ENCODE measurements at places on chromosomes 4 and X.
A peak's percentile ranks its signal among the peaks of the same experiment; 100 is the strongest.

GRCh38 chrX:40068048-40068447 is 29.7 kb downstream of the BCOR start:
- DNase-seq, result no peak

GRCh38 chrX:104172788-104173187 is 6.5 kb downstream of the FAM199X start:
- no peak for DNase-seq

DNA sequence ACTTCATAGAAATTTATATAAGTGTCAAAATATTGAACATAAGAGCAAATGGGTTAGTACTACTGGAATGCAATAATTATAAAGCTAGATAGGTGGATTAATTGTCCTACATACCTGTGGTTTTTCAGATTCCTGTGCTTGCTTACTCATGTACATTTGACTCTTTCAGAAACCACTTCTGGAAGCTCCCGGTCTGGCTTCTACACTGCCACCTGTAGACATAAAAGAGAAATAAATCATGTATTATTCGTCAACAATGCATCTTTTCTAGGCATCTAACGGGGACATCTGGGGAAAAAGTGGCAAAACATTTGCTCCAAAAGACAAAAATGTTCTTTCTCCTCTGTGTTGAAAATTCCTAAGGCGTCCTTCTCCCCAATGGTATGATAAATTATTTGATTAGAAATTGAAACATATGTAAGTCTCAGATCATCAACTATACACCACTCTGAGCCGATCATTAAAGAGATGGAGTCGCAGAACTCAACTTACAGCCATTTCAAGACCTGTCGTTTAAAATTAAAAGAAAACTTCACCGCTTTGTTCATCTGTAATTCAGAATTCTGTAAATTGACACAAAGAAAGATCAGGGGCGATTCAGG is 648.7 kb upstream of the DIPK2B start:
- DNase-seq, result no peak

DNA sequence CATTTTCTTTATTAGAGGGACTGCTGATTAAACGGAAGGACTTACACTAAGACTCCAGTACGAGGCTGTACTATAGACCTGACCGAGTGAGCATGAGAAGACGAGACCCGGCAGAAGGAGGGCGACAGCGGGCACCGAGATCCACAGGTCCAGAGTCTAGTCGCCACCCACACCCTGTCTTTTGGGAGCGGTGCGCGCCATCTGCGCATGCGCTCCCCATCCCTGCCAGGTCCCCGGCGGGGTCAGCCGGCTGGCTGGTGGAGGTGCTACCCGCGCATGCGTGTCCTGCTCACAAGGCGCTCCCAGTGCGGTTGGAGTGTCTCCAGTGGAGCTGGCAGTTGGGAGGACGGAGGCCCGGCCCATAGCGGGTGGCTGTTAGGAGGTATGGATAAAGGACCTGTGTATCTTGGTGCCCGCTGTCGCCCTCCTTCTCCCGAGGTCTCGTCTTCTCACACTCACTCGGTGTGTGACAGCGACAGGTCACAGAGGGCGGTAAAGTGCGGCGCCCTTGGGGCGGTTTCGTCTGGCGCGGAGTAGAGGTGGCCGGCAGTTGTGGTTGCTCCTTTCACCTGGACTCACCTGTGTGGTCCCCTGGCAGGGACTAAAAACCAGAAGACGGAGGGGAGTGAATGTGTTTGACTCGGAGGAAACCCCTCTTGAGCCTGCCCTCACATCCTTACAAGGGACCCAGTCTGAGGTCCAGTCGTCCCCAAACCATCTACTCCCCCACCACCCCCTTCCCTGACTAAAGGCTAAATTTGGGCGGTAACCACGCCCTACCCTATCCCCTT is 7.6 kb upstream of the HSD17B10 start:
- peak; percentile 34 for DNase-seq

- no peak for DNase-seq
Observed at GRCh38 chr4:144296941-144297340, 156.4 kb upstream of the GYPA start.

- DNase-seq, result no peak
Observed at GRCh38 chrX:20177093-20177492, 35.5 kb upstream of the EIF1AX start.

- no peak for DNase-seq
Observed at GRCh38 chr4:70681704-70682103, 6.6 kb upstream of the UTP3 start.

DNA sequence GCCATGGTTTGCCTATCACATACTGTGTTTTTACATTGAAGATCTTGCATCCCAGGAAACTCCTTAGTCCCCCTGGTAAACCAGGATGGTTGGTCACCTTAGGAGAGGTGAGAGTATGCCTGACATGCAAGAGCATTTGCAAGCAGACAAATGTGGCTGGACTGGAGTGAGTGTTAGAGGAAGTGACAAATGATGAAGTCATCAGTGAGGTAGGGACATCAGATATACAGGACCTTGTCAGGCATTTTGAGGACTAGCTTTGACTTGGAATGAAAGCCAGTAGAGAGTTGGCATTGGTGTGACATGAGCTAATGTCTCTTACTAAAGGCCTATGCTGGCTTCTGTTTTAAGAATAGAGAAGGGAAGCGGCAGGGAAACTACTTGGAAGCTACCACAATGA is 124.9 kb downstream of the FRMPD4 start:
- DNase-seq, result no peak

- DNase-seq, result no peak
Observed at GRCh38 chr4:4662230-4662629, 120.4 kb upstream of the STX18 start.

DNA sequence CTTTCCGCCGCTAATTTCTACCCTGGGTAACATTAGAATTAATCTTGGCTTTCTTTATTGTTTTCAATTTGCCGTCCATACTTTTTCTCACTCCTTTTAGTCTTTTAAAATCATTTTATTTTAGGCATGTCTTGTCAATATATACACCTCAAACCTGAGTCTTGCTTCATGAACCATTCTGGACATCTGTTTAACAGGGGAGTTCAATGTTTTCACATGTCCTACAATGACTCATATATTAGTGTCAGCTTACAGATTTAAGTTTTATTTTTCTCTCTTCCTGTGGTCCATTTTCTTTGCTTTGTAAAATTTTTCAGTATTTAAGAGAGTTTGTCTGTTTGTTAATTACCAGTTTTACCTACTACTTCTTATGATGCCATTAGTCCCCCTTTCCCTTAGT is 89.5 kb downstream of the LCORL start:
- DNase-seq, result no peak

- DNase-seq, result no peak
Observed at GRCh38 chrX:20382518-20383297, 116.0 kb upstream of the RPS6KA3 start.

DNA sequence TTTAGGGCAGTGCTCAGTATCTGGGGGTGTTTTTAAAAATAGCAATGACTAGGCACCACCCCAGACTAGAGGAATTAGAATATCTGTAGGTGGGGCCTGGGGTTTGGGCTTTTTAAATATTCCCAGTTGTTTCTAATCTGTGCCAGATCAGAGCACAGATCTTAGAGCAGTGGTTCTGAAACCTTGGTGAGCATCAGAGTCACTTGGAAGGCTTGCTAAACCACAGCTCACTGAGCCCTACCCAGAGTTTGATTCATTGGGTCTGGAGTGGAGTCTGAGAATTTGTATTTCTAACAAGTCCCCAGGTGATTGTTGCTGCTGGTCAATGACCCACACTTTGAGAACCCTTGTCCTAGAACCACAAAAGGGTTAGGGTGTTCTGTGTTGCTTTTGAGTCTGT is 16.7 kb downstream of the HADH start:
- DNase-seq, result no peak

- no peak for DNase-seq
Observed at GRCh38 chr4:165326831-165327210, 648 bp upstream of the MSMO1 start.

DNA sequence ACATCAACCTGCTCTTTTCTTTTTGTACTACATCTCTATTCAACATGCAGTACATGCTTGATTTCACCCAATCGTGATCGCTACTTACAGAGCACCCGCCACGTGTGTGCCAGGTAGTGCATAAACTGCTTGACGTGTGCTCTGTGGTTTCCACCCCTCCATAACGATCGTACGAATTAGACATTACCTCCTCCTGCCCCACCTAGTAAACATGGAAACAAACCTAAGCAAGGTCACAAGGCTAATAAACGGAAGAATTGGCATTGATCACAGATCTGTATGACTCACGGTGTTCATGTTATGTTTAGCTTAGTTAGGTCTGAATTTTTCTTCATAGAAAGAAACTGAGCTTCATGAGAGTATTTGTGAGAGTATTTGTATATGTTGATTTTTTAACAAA is 64.1 kb downstream of the STX18 start:
- no peak for DNase-seq

DNA sequence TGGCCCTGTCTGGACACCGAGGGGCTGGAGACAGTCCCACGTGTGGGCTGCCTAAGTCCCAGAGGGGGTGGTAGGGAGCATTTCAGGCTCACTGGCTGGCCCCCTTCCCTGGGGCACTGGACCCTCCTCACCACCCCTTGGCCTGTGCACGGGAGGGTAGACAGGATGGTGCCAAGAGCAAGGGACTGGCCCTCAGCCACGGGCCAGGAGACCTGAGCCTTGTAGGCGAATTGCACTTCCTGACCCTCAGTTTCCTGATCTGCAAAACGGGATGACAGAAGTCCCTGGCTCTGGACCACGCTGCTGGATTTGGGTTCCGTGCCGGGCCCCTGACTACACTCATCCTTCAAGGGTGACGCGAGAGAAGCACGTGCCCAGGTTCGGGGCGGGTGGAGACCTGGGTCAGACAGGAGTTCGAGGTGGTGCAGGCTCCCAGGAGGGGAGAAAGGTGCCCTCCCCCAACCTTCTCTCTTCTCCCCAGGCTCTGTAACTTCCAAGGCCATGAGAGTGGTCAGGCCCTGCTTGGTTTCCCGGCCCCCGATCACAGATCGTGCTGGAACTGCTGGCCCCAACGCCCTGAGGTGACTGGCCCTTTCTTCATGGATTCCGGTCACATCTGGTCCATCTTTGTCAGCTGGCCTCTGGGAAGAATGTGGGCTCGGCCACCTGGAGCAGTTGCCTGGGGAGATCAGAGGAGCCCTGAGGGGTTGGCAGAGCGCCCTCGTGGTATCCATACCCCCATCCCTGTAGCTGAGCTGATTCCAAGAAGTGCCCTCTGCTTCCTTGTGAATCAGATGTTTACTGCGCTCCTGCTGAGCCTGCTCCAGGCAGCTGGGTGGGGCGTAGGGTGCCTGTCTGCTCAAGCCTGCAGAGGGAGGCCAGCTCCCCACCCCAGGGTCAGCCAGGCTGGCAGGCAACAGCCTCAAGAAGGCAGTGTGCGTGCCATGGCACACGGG is 3.3 kb downstream of the SH3BP2 start:
- DNase-seq, result no peak

GRCh38 chr4:98780926-98781325 is 122.5 kb upstream of the TSPAN5 start:
- DNase-seq, result no peak

GRCh38 chr4:26785810-26786209 is 74.8 kb upstream of the STIM2 start:
- no peak for DNase-seq

GRCh38 chrX:116499780-116500179 is 37.0 kb upstream of the CT83 start:
- DNase-seq, result no peak

- DNase-seq, result no peak
Observed at GRCh38 chrX:136055651-136056221, 70.5 kb downstream of the SLC9A6 start.

DNA sequence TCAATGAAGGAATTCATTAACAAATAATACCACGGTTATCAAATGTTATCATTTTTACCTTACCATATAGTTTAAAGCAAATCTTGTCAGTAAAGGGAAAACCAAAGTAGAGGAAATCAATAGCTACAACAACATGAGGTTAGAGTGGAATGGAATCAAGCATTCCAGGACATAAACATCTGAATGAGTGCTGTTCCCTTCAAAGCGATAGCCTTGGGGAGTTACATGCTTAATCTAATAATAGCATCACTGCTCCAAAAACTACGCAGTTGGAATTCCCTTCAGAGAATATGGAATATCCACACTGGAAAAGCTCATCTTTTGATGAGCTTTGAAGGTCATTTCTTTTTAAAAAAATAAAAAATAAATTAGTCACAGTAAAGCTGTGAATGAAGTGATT is 31.2 kb downstream of the PDE5A start:
- DNase-seq, result no peak

DNA sequence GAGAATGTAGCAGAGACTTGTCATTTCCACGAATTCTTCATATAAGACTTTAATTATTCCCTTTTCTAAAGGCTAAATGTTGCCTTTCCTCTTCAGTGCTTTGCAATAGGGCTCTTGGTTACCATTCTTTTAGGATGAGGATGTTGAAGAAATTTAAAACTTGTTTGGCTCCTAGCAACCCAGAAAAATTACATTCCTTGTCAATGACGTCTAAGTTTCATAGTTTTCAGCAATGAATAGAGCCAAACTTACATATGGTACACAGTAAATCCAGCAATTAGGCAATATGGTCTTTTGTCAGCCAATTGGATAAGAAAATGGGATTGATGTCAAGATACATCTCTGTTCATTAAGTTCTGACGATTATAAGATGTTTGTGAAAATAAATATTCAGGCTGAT is 1639.6 kb upstream of the PCDH10 start:
- DNase-seq, result no peak

GRCh38 chr4:125121581-125121980 is 193.2 kb upstream of the FAT4 start:
- DNase-seq, result no peak

GRCh38 chr4:88230461-88230891 is 53.9 kb downstream of the PPM1K start:
- no peak for DNase-seq

- DNase-seq, result no peak
Observed at GRCh38 chr4:102696758-102697157, 64.0 kb downstream of the MANBA start.

DNA sequence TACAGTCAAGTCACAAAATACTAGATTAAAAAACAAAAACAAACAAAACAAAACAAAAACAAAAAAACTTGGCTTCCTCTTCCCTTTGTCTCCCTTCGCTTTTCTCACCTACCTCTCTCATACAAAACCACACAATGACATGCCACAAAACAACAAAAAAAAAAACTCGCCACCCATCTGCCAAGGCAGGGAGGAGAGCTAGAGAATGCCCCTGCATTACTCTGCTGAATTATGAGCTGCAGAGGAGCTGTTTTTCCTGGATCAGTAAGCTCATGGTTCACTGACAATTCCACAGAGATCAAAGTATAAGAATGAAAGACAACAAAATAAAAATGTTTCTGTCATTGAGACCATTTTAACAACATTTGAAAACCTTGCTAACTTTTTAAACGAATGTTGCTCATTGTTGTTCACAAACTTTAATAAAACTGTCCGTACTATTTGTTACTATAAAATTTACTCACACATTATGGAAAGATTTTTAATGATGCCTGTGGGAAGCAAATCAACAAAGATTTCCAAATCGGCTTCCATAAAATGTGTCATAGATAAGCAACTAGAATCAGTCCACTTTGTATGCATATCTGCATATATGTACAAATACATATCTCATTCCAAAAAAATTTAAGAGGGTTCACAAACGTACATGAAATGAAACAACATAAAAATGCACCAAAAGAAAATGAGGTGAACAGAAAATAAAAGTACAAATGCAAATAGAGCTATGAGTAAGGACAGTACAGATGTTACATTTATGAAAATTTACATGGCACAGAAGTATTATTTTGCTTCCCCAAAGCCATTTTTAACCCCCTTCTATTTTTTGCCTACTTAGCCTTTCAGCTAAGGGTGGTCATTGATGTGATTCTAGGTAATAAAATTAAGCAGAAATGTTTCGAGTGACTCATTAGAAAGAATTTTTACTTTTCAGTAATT is 252.4 kb upstream of the FAT4 start:
- DNase-seq, result no peak

GRCh38 chrX:7062276-7062675 is 85.2 kb upstream of the STS start:
- no peak for DNase-seq

Data from T-cell (primary cell).